ENCODE measurements at places on chromosomes 16 and 17. TPM values are rescaled to one million over a fixed set of nuclear protein-coding genes. Genes with fewer than 3 reads are reported as not detected.

DNA sequence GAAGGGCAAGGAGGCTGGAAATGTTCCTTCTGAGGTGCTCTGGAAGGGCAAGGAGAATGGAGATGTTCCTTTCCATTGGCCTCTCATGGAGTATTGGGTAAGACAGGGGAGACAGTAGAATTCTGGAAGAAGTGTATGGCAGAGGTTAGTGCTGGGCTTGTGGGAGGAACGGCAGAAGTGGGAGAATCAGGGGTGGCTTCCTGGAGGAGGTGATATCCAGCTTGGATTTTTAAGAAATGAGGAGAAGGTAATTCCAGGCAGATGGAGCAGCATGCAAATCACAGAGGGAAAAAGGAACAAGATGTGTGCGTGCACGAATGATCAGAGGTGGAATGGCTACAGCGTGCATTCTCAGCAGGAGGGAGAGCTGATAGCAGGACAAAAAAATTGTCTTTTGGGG is 45.1 kb upstream of the ASIC2 start:
- no peaks in the 10 kb centered on the region for H3K27me3 ChIP-seq
- H3K4me1 ChIP-seq: no peaks in the 10 kb centered on the region
- H3K36me3 ChIP-seq: no peaks in the 10 kb centered on the region
- DNase-seq: no peak
- no peak overlapping the region for H3K27ac ChIP-seq

DNA sequence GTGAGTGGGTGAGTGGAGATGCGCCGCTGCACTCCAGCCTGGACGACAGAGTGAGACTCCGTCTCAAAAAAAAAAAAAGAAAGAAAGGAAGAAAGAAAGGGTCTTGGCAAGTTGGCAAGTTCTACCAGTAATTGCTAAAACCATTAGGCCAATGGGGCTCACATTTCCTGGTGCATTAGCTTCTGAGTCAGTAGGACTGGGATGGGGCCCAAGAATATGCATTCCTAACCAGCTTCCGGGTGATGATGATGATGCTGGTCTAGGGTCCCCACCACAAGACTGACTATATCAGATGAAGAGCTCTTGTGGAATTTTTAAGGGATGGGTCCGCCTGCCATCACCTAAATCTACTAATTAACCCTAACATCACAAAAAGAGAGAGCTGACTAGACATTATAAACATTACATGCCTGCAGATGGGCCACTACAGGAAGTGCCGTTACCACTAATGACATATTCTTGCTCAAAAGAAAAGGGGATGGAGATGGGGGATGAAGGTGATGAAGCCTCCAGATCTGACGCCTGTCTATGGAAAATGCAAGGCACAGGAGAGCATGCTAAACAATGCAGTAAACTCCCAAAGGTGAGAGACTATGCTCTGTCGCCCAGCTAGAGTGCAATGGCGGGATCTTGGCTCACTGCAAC is 13.1 kb downstream of the MYH11 start:
- no peak overlapping the region for H3K4me3 ChIP-seq
- no peaks in the 10 kb centered on the region for H3K36me3 ChIP-seq
- H3K27ac ChIP-seq: no peak overlapping the region
- no peaks in the 10 kb centered on the region for H3K4me1 ChIP-seq
- H3K27me3 ChIP-seq: no peaks in the 10 kb centered on the region
- no peak for DNase-seq

- no peak overlapping the region for H3K4me3 ChIP-seq
- H3K36me3 ChIP-seq: no peaks in the 10 kb centered on the region
- H3K4me1 ChIP-seq: no peaks in the 10 kb centered on the region
- DNase-seq: no peak
- H3K27me3 ChIP-seq: no peaks in the 10 kb centered on the region
Observed at GRCh38 chr17:44130693-44131349, 7.4 kb upstream of the HDAC5 start.

The SYT17 gene
- not detected for total RNA-seq

The SULT1A3 gene
- total RNA-seq: 12.7 TPM

The PAM16 gene
- 70.2 TPM for total RNA-seq

GRCh38 chr17:42833767-42834422 is 698 bp downstream of the PSME3 start:
- H3K4me1 ChIP-seq: peaks cover 19% of the 10 kb centered on the region
- peak overlapping the region; percentile 92 for H3K27ac ChIP-seq
- peak overlapping the region; percentile 85 for H3K4me3 ChIP-seq
- H3K27me3 ChIP-seq: no peaks in the 10 kb centered on the region
- H3K36me3 ChIP-seq: peaks cover 16% of the 10 kb centered on the region

DNA sequence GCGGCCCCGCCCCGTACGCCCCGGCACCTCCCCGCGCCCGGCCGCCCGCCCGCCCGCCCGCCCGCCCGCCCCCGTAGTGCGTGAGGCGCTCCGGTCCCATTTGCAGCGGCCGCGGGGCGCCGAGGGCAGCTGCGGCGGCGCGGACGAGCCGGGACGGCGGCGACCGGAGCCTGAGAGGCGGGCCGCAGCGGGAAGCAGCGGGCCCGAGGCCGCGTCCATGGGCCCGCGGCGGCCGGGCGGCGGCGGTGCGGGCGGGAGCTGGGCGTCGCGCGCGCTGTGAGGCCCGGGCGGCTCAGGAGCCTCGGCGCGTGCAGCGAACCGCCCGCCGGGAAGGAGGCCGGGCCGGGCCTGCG is at the start of gene MPRIP:
MPRIP (plus strand) TSS at position 74 of the 353 bp plus-strand sequence. CDS start 392 bp downstream, outside the sequence.
- DNase-seq: no peak
- peak within 1 kb of the TSS; percentile 91 for H3K4me3 ChIP-seq
- H3K36me3 ChIP-seq: no peaks in the 10 kb centered on the region
- peaks cover 48% of the 10 kb centered on the region for H3K4me1 ChIP-seq
- H3K27ac ChIP-seq: peak within 1 kb of the TSS; percentile 58

DNA sequence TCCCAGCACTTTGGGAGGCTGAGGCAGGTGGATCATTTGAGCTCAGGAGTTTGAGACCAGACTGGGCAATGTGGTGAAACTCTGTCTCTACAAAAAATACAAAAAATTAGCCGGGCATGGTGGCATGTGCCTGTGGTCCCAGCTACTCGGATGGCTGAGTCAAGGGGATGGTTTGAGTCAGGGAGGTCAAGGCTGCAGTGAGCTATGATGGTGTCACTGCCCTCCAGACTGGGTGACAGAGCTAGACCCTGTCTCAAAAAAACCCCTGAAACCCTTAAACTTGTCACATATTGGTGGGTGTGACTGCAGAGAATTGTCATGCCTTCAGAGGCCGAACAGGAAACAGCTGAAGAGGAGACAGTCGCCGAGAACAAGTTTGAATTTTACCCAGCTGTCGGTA is 13.4 kb downstream of the RPTOR start:
- no peaks in the 10 kb centered on the region for H3K27me3 ChIP-seq
- H3K4me3 ChIP-seq: no peak overlapping the region
- no peaks in the 10 kb centered on the region for H3K4me1 ChIP-seq
- no peak for DNase-seq
- no peak overlapping the region for H3K27ac ChIP-seq

GRCh38 chr17:42404326-42405055 is 16.2 kb upstream of the STAT3 start:
- H3K36me3 ChIP-seq: no peaks in the 10 kb centered on the region
- no peaks in the 10 kb centered on the region for H3K27me3 ChIP-seq
- H3K4me3 ChIP-seq: no peak overlapping the region
- H3K4me1 ChIP-seq: peaks cover 21% of the 10 kb centered on the region

The NCOR1 gene
- total RNA-seq: 147 TPM

DNA sequence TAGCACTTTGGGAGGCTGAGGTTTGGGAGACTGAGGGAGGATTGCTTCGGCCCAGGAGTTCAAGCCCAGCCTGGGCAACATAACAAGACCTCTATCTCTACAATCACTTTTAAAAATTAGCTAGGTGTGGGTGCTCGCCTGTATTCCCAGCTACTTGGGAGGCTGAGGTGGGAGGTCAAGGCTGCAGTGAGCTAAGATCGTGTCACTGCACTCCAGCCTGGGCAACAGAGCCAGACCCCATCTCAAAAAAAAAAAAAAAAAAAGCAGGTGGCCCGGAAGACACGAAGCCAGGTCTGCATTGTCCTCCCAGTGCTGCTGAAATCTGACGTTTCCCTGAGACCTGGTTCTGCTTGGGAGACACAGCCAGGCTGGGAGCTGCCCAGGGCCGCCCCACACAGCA is 18.8 kb upstream of the TIMP2 start:
- H3K27me3 ChIP-seq: no peaks in the 10 kb centered on the region
- no peak overlapping the region for H3K27ac ChIP-seq
- H3K4me3 ChIP-seq: no peak overlapping the region
- DNase-seq: no peak
- no peaks in the 10 kb centered on the region for H3K36me3 ChIP-seq

GRCh38 chr17:12693640-12694039 is 27.9 kb downstream of the MYOCD start:
- H3K27ac ChIP-seq: no peak overlapping the region
- H3K4me3 ChIP-seq: no peak overlapping the region
- DNase-seq: no peak

- H3K36me3 ChIP-seq: no peaks in the 10 kb centered on the region
- no peak for DNase-seq
- no peaks in the 10 kb centered on the region for H3K27me3 ChIP-seq
- H3K27ac ChIP-seq: no peak overlapping the region
- no peaks in the 10 kb centered on the region for H3K4me1 ChIP-seq
Observed at GRCh38 chr17:79454826-79455225, 156.0 kb downstream of the RBFOX3 start.

DNA sequence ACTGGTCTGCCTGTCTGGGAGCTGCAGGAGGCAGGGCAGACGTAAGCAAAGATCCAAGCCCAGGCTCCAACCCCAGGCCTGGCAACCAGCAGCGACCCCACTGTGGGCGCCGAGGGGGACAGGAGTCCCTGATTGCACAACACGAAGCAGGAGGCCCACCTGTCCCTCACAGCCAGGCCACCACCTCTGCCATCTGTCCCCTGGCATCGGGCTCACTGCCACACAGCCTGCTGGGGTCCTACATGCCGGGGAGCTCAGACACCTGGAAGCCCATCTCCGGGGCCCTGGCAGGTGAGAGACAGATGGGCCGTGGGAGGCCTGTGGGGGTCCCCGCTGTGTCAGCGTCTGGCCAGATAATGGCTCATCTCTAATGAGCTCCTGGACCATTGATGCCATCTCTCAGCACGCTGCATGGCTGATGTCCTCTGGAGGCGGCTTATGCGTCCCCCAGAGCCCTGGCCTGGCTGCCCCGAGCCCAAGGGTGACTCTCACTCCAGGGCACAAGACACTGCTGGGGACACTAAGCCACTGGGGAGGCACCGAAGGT is 11.3 kb upstream of the RASD1 start:
- H3K27me3 ChIP-seq: no peaks in the 10 kb centered on the region
- no peaks in the 10 kb centered on the region for H3K36me3 ChIP-seq
- no peak overlapping the region for H3K4me3 ChIP-seq
- no peak overlapping the region for H3K27ac ChIP-seq
- no peaks in the 10 kb centered on the region for H3K4me1 ChIP-seq
- no peak for DNase-seq

GRCh38 chr17:4100883-4101756 is 41.7 kb downstream of the ZZEF1 start:
- H3K27me3 ChIP-seq: no peaks in the 10 kb centered on the region
- no peak overlapping the region for H3K4me3 ChIP-seq
- DNase-seq: no peak
- no peaks in the 10 kb centered on the region for H3K4me1 ChIP-seq
- H3K36me3 ChIP-seq: peaks cover 32% of the 10 kb centered on the region

- peak overlapping the region; percentile 97 for H3K27ac ChIP-seq
- H3K4me3 ChIP-seq: peak overlapping the region; percentile 95
- no peaks in the 10 kb centered on the region for H3K27me3 ChIP-seq
- no peak for DNase-seq
- peaks cover 5% of the 10 kb centered on the region for H3K36me3 ChIP-seq
- peaks cover 42% of the 10 kb centered on the region for H3K4me1 ChIP-seq
Observed at GRCh38 chr17:18182978-18183333, 672 bp upstream of the ALKBH5 start.

The HSDL1 gene
- 13.5 TPM for total RNA-seq

DNA sequence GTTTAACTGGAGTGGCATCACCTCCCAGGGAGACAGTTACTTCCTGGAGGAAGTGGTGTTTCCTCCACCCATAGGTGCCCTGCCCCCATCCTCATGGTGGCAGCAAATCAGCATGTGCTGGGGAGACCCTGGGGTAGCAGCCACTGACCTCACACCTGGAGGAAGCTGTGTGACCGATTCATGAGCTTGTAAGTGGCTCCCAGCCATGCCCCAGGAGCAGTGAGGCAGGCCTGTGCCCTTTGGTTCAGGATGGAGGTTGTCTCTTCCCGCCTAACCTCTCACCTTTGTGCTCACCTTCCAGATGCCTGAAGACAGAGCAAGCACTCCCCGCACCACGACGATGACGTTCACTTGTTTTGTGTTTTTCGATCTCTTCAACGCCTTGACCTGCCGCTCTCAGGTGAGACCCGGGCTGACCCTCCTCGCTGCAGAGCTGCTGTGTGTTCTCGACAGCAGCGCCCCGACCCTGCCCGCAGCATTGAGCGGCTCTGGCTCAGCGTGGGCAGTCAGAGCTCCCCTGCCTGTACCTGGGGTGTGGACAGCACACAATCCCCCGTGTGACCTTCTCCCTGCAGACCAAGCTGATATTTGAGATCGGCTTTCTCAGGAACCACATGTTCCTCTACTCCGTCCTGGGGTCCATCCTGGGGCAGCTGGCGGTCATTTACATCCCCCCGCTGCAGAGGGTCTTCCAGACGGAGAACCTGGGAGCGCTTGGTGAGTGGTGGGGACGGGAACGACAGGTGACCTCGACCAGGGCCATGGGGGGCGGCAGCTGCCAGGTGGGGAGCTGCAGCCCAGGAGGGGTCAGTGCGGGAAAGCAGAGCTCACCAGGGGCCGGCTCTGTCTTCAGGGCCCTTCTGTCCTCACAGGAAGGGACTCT is 42.8 kb downstream of the MEAK7 start:
- H3K4me3 ChIP-seq: no peak overlapping the region
- H3K4me1 ChIP-seq: no peaks in the 10 kb centered on the region
- H3K27ac ChIP-seq: no peak overlapping the region
- H3K36me3 ChIP-seq: no peaks in the 10 kb centered on the region
- no peaks in the 10 kb centered on the region for H3K27me3 ChIP-seq
- no peak for DNase-seq

The PSME3 gene
- 243 TPM for total RNA-seq

- peaks cover 13% of the 10 kb centered on the region for H3K4me1 ChIP-seq
- no peak overlapping the region for H3K27ac ChIP-seq
- no peak overlapping the region for H3K4me3 ChIP-seq
- peak; percentile 35 for DNase-seq
- H3K27me3 ChIP-seq: peaks cover 4% of the 10 kb centered on the region
Observed at GRCh38 chr16:9134739-9135138, 43.3 kb downstream of the HAPSTR1 start.

The CPHXL2 gene
- not detected for total RNA-seq

The CCDC154 gene
- 2.3 TPM for total RNA-seq

The GP2 gene
- total RNA-seq: not detected

- H3K4me3 ChIP-seq: peak overlapping the region; percentile 1
- H3K27me3 ChIP-seq: no peaks in the 10 kb centered on the region
- H3K4me1 ChIP-seq: peaks cover 100% of the 10 kb centered on the region
- DNase-seq: no peak
- H3K27ac ChIP-seq: peak overlapping the region; percentile 95
Observed at GRCh38 chr17:40606548-40607353, 40.9 kb downstream of the SMARCE1 start.

The KRTAP2-3 gene
- total RNA-seq: not detected

DNA sequence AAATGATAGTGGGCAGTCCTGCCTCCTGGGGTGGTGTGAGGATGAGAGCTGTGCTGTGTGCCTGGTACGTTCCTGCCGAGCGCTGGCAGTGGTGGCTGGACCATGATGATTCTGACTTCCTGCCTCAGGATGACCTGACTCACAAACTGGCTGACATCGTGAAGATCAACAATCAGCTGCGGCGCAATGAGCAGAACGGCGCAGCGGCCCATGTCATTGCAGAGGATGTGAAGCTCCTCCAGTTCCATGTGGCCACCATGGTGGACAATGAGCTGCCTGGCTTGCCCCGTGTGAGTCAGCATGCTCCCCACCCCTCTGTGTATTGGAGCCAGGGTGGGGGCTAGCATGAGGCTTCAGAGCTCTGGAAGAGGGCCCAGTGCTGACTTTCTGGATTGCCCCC is 13.1 kb downstream of the POLR2A start:
- DNase-seq: no peak
- H3K4me1 ChIP-seq: peaks cover 9% of the 10 kb centered on the region
- peaks cover 66% of the 10 kb centered on the region for H3K36me3 ChIP-seq
- H3K4me3 ChIP-seq: no peak overlapping the region

The ASPHD1 gene
- 1.7 TPM for total RNA-seq

The PRCD gene
- total RNA-seq: 0.53 TPM

Measured in CD8-positive, alpha-beta memory T cell (primary cell).